ENCODE measurements at places on chromosomes 3 and 15.

DNA sequence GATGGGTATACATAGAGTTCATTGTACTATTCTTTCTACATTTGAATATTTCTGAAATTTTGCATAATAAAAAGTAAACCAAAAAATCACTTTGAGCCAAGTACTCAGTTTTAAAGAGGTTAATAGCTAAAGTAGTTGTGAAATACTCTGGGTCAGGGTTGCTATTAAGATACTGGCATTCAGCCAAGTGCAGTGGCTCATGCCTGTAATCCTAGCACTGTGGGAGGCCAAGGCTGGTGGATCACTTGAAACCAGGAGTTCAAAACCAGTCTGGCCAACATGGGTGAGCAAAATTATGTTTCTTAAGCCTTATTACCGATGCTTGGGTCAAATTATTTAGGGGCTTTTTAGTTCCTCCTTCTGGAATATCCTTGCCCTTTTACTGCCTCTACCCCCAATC is 122.0 kb upstream of the MELTF start:
- no peak for DNase-seq

GRCh38 chr15:50148362-50148963 is 29.4 kb upstream of the ATP8B4 start:
- DNase-seq = no peak

DNA sequence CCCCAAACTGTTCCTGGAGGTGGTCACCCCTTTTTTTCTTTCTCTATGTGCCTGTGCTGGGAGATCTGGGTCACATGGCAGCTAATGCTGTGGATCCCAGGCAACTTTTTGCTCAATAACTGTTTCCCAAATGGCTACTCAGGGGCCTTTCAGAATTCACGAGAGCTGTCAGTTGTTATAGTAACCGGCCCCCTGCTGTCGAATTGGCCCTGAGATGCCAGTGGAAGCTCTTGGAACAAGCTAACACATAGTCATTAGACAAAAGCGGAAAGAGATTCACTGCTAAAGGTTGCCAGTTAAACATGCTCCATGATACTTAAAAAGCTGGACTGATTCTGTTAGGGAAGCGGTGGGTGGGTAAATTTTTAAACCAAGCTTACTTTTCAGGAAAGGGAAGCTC is 144.1 kb downstream of the FEZF2 start:
- DNase-seq = no peak

- DNase-seq = no peak
These were observed 26.4 kb downstream of the TYRO3 start for GRCh38 chr15:41585127-41586047.

GRCh38 chr3:162052636-162053035 is 556.0 kb downstream of the OTOL1 start:
- DNase-seq = no peak

DNA sequence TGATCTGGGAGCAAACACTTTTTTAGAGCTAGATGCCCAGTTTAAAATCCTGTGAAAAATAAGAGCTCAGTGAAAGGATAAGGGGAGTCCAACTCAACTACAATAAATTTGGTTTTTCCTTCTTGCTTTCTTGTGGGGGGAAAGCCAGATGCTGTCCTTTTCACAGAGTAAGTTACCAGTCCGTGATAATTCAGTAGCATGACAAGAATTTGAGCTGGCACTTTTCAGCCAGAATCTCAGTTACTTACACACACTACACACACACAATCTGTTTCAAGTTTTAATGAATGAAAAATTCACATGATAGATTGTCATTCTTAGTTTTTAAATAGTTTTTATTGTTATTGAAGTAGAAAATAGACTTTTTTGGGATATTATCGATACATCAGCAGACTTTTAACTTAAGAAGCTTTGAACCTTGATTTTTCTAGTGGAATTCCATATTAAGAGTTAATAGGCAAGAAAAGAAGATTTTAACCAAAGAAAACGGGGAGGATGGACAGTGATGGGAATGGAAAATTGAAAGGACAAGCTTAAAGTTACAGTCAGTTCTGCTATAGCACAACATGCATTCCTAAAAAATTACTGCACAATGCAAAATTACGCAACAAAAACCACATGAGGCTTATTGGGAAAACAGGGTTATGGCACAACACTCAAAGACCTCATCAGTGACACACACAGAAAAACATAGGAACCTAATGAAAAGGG is 47.0 kb downstream of the PSMD6 start:
- DNase-seq = no peak

DNA sequence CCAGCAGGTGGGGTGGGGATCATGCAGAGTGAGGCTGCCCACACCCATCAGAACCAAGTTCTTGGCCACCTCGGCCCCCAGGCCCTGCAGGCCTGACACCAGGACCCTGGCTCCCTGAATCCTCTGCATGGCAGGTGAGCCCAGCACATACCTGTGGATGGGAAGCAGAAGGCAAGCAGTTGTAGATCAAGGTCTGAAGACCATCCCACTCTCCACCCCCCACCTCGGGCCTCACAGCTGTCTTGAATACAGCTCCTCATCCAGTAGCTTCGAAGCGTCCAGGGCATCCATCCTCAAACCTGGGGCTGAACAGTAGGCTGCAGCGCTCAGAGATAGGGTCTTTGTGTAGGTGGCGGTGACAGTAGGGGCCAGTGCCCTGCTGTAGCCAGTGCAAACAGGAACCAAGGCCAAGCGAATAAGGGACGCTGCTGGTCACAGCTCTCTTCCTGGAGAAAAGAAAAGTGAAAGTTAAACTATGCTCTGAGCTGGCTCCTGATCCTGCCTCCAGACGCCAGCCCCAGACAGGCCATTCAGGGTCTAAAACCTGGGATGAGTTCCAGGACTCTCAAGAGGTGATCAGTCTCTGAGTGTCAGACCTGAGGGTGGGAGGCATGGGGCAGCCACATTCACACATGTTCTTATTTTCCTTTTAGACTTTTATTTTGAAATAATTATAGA is at the start of gene UBA7:
UBA7 (minus strand) TSS at position 457 of the 678 bp plus-strand sequence; CDS start at position 291, 166 bp downstream.
- DNase-seq = no peak

GRCh38 chr15:60408463-60408981 is 10.7 kb upstream of the ANXA2 start:
- no peak for DNase-seq

GRCh38 chr3:106628407-106628806 is 748.8 kb upstream of the CCDC54 start:
- no peak for DNase-seq

DNA sequence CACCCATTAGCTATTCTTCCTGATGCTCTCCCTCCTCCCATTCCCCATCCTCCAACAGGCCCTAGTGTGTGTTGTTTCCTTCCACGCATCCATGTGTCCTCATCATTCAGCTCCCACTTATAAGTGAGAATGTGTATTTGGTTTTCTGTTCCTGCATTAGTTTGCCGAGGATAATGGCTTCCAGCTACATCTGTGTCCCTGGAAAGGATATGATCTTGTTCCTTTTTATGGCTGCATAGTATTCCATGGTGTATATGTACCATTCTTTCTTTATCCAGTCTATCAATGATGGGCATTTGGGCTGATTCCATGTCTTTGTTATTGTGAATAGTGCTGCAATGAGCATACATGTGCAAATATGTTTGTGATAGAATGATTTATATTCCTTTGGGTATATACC is 56.3 kb downstream of the CFAP20DC start:
- DNase-seq = no peak

- DNase-seq = no peak
These were observed 35.6 kb upstream of the LIPC start for GRCh38 chr15:58396181-58396580.

GRCh38 chr15:80162059-80162554 is 9.3 kb downstream of the FAH start:
- DNase-seq = no peak

DNA sequence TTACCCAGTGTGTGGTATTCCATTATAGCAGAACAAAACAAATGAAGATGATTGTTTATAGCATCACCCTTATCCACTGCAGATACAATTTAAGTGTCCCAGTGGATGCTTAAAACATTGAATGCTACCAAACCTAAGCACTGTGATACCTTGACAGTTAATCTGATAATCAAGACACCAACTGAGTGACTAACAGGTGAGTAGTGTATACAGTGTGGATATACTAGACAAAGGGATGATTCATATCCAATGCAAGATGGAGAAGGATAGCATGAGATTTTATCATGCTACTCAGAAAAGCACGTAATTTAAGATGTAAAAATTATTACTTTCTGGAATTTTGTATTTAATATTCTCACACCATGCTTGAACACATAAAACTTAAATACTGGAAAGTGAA is 1449.0 kb downstream of the OTOL1 start:
- no peak for DNase-seq

- no peak for DNase-seq
These were observed 109.7 kb upstream of the LRIG1 start for GRCh38 chr3:66610562-66610909.

- no peak for DNase-seq
These were observed 31.5 kb upstream of the FAM81A start for GRCh38 chr15:59406446-59406845.

Data from activated CD4-positive, CD25-positive, alpha-beta regulatory T cell (primary cell).